ENCODE measurements at places on chromosomes 11 and 22.

DNA sequence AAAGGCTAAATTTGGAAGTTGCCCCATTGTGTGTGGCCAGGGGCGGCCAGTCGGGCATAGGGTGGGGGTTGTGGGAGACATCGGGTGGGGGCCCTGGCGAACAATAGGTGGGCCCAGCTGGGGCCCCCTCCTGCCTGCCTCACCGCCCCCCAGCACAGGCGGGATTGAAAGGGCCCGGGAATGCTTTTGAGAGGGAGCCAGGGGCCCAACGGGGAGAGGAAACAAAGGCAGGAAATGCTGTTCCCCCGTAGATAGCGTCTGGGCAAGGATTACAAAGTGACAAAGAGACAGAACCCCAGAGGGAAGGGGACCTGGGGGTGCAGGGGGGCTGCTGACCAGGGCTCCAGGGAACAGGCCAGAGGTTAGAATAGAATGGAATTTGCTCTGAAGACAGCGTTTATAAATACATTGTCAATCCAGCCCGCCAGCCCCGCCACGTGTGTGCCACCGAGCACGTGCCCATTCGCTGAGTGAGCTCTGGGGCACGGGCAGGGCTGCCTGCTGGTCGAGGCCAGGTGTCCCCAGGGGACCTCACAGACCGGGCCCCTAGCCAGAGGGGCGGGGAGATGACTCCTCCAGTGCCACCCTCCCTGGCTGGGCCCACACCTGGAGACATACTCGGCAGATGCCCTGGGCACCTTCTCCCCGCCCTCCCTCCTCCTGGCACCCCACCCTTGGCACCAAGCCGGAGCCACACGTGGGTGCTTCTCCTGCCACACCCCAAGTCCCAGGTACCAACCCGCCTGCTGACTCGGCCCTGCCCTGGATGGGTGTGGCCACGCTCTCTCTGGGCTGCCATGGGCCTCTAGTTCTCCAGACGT, 9.7 kb downstream of the PDGFB start:
- no peak for DNase-seq

DNA sequence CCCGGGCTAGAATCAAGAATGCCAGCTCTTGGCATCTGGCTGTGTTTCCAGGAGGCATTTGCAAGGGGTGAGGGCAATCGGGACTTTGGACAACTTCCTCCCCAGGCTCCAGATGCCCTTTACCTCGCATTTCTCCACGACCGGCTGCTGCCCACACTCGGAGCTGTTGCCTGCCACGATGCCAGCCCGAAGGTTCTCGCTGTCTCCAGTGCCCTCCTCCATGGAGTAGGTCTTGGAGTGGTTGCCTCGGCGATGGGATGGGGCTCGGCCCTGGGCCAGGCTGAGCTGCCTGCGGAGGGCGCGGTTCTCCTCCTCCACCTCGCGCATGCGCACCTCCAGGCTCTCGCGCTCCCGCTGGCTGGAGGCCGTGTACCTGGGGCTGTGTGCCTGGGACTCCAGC, 270.0 kb downstream of the LARGE1 start:
- no peak for DNase-seq

- DNase-seq, result no peak
Measured at GRCh38 chr11:20719821-20720220, 50.4 kb downstream of the NELL1 start.

- DNase-seq, result no peak
Measured at GRCh38 chr11:57885298-57886050, 123.9 kb downstream of the CTNND1 start.

- no peak for DNase-seq
Measured at GRCh38 chr11:45974806-45975205, 52.4 kb downstream of the LARGE2 start.

DNA sequence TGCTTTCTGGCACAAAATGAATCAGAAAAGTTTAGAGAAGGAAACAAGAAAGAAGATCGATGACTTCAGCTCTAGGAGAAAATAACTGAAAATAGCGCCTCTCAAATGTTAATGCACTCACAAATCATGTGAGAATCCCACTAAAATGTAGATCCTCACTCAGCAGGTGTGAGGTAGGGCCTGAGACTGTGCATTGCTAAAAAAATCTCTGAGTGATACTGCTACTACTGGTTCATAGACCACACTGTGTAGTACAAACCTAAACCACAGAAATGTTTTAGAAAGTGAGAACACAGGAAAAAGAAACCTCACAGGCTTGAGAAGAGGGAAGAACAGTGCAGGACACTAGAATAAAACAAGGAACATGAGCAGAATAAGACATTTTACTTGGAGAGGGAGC, 2.0 kb downstream of the OR8D4 start:
- DNase-seq, result no peak

Measured in stimulated activated CD4-positive, alpha-beta T cell treated with anti-CD3 and anti-CD28 coated beads, Interleukin-2, amount 100 ng/mL, for 4 hours (primary cell).